ENCODE measurements at places on chromosomes 4 and X.

GRCh38 chr4:157888281-157888680 is 284.5 kb downstream of the GASK1B start:
- no peak for DNase-seq

DNA sequence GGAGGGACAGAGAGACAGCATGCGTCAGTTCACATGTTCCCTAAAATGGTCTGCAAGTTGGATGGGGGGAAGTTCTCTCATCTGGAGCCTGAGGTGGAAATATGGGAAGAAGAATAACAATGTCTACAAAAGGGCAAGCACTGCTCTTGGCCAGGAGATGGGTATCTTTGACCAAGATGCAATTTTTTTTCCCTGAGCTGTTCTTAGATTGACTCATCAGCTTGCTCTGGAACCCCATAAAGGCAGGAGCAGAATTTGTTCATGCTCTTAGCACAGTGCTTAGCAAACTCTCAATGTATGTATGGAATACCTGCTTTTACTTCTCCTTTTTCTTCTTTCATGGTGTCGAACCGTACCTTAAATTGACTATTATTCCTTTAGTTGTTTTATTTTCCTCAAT is 90.5 kb upstream of the ZNF827 start:
- no peak for DNase-seq

DNA sequence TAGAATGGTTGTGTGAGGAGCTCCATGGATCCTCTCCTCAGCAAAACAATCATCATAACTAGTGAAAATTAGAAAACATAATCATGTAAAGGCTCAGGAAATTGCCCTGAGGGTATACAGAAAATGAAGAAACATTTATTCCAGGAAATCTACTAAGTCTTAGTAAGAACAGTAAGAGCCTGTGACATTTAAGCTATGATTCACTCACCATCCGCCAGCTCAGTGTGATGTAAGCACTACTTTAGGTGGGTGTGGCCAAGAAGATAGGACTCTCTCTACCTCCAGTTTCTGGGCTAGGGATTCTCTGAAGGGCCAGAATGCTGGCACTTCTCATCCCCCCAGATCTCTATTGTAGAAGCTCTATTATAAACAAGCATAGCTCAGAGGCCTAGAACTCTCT is 147.5 kb downstream of the DLG3 start:
- DNase-seq: peak; percentile 4

DNA sequence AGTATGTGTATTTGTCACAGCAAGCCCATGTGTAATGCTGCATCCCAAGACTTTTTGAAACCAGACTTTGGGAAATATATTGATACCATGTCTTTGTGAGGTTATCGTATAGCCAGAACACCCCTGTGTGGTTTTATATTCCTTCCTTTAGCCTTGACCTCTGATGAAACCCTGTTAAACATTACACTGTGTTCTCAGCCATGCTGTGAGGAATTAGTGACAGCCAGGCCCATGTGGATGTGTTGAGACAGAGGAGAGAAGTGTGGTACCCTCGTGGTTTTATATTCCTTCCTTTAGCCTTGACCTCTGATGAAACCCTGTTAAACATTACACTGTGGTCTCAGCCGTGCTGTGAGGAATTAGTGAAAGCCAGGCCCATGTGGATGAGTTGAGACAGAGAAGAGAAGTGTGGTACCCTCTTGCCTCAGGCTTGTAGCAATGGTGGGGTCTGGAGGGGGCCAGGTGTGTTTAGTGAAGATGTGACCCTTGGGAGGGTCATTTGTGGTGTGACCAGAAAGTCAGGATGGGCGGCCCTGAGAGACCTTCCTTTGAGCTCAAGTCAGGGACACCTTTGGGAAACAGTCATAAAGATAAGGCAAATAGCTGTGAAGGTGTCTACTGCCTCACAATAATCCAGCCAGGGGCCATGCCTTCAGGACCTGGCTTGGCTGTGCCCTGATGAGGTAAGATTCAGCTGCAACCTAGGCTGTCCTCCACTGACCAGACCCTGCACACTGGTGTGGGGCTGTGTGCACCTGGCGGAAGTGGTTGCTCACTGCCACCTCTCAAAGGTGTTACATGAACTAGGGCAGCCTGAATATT is 110.0 kb downstream of the IRF2 start:
- no peak for DNase-seq

Data from AG04449 (cell line).